ENCODE measurements at places on chromosomes 1 and 21. TPM values are rescaled to one million over a fixed set of nuclear protein-coding genes. Genes with fewer than 3 reads are reported as not detected.

The CAPN8 gene
- 5.9 TPM for total RNA-seq

The AJAP1 gene
- not detected for total RNA-seq

The ZNF695 gene
- total RNA-seq: 15.8 TPM

The ZNF683 gene
- not detected for total RNA-seq

The GLIS1 gene
- 2.6 TPM for total RNA-seq

The FCRL1 gene
- not detected for total RNA-seq

The TRPM2 gene
- 50.0 TPM for total RNA-seq

The CTTNBP2NL gene
- total RNA-seq: 3.7 TPM

The ZC3H11A gene
- total RNA-seq: 64.6 TPM

The UMODL1 gene
- not detected for total RNA-seq

The MFAP2 gene
- total RNA-seq: 1.8 TPM

The IVL gene
- total RNA-seq: 1.0 TPM

The MATN1 gene
- 0.63 TPM for total RNA-seq

The HRNR gene
- not detected for total RNA-seq

The GPR25 gene
- not detected for total RNA-seq

The DCST1 gene
- total RNA-seq: not detected

The HTR6 gene
- total RNA-seq: not detected

The ANKRD34A gene
- total RNA-seq: 0.29 TPM

The IFI44L gene
- 5.5 TPM for total RNA-seq

The CLCA4 gene
- total RNA-seq: not detected

The SERTAD4 gene
- 4.5 TPM for total RNA-seq

The AMY1B gene
- not detected for total RNA-seq

All from PC-3 (cell line).